Stimulated activated CD4-positive, alpha-beta T cell treated with anti-CD3 and anti-CD28 coated beads, TNF-alpha, amount 100 ng/mL, for 4 hours (primary cell): ENCODE measurements at places on chromosomes 11 and 22.

DNA sequence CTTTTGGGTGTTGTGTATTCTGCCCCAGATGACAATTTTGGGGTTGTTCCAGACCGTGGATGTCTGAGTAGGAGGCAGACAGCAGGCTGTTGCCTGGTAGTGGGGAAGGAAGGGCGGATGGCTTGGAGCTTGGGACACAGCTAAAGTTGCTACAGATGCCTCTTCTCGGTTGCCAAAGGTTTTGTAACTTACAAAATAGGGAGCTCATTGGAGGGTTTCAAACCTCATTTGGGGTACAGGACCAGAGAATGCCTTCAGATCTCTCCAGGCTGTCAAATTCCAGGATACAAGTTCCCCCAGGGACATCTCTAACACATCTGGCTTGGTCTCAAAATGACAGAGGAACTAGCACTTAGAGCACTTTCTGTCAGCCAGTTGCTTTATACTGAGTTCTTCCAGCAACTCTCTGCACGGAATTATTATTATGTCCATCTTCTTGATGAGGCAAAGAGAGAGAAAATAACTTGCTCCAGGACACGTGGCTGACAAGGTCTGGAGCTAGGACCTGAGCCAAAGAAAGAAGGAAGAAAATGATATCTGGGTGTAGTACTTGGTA lies 56.0 kb downstream of the SLC1A2 start:
- DNase-seq = no peak

DNA sequence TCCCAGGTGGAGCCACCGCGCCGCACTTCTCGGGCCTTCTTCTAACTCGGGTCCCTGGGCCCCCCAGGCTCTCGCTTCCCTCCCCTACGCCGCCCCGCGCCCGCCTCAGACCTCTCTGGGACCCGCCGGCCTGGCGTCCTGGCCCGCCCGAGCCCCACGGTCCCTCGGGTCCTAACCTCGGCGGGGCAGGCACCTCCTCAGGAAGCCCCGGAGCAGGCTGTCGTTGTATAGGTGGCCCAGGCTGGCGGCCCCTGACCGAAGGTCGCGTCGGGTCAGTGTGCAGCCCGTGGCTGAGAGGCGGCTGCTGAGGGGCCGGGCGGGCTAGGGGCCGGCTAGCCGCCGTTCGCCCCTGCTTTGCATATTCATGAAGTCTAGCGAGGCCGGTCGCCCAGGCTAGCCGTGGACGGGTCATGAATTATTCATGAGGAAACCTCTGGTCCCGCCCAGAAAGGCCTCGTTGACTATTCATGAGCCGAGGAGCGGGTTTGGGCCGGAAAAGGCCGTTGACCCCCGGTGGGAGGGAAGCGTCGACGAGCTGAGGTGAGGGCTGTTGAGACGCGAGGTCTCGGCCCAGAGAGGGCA lies at the start of gene HORMAD2:
HORMAD2 (plus strand) TSS at position 513 of the 582 bp plus-strand sequence. CDS start 13,489 bp downstream, outside the sequence.
- no peak for DNase-seq

GRCh38 chr11:85316967-85317366 lies 310.2 kb downstream of the DLG2 start:
- DNase-seq = no peak

DNA sequence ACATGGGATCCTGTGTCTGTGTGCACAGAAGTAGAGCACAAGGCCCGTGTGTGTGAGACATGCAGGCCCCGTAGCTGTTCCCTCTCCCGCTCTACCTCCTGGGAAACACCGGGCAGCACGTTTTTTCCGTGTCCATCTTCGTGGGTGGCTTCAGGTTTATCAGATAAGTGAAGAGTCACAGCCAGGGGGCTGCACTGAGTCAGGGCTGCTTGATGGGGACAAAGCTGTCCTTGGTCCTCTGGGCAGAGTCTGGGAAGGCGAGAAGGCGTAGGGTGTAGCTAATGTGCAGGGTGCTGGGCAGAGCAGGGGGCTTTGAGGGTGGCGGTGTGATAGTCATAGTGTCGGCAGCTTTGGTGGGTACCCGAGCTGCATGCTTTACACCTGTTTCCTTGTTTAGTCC lies 23.7 kb downstream of the INCENP start:
- DNase-seq = no peak

- DNase-seq = no peak
Observed at GRCh38 chr22:31130873-31131272, 8.1 kb downstream of the INPP5J start.

GRCh38 chr11:64316672-64317324 lies 561 bp downstream of the TRMT112 start:
- no peak for DNase-seq

- no peak for DNase-seq
Observed at GRCh38 chr22:35892192-35892591, 136.4 kb downstream of the RBFOX2 start.

- no peak for DNase-seq
Observed at GRCh38 chr22:46104881-46105493, 45.3 kb upstream of the PPARA start.

- no peak for DNase-seq
Observed at GRCh38 chr11:1345737-1346513, 36.5 kb upstream of the TOLLIP start.

DNA sequence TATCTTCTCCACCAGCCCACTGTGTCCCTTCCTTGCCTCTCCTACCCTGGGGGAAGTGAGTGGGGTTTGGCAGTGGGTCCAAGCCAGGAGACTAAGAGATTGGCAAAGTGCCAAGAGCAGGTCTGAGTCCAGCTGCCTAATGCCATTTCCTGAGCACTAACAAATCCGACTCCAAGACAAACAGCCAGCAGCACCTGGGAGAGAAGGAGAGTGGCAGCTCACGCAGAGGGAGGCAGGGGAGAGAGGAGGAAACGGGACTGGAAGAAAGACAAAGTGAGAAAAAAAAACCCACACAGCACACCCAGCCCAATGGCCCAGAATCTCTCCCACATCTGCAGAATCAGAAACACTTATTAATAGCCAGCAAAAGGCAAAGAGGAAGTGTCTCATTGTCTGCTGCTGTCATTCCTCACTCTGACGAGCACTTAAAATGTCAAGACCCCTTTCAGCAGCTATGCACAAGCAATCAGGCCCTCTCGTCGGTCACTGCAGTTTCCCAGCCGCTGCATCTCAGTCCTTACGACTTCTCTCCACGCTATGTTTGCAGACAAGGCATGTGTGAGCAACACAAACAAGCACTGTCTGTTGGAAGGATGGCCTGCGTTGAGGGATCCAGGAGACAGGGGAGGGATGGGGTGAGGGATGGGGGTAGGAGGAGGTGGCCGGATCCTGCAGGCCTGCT lies 558.4 kb upstream of the CADM1 start:
- DNase-seq = no peak

GRCh38 chr22:19629720-19630419 lies 84.4 kb upstream of the SEPTIN5 start:
- peak; percentile 69 for DNase-seq

- no peak for DNase-seq
Observed at GRCh38 chr11:103586756-103587155, 449.7 kb upstream of the DDI1 start.

GRCh38 chr22:36027935-36028645 lies 534 bp downstream of the RBFOX2 start:
- no peak for DNase-seq

GRCh38 chr11:65524741-65525545 lies at the start of gene SCYL1:
Gene SCYL1, plus strand, starts transcription at chr11:65525083. Its CDS starts 71 bp downstream, at chr11:65525154.
- DNase-seq = peak; percentile 77

DNA sequence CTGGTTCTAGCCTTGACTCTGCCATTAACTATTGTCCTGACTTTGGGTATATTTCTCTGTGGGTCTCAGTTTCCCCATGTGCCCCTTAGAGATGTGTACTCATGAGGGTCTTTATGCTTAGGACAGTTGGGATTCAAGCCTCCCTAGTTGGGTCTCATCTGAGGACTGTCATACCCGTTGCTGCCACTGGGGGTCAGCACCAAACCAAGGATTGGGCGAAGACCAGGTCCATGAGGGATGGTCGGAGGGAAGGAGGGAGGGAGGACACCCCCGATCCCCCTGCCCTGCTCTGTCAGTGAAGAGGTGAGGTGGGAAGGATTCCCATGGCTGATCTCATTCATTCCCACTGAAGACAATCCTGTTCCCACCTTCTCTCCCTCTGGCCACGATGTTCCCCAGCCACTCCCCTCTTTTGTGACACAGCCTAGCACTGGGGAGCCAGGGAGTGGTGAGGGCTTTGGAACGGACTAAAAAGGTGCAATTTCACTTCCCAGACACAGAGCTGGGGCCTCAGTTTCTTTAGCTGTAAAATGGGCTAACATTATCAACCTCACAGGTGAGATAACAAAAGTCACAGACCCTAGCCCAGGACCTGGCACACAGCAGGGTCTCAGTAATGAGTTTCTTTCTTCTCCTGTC lies 12.4 kb upstream of the KLHL35 start:
- DNase-seq = peak; percentile 52

DNA sequence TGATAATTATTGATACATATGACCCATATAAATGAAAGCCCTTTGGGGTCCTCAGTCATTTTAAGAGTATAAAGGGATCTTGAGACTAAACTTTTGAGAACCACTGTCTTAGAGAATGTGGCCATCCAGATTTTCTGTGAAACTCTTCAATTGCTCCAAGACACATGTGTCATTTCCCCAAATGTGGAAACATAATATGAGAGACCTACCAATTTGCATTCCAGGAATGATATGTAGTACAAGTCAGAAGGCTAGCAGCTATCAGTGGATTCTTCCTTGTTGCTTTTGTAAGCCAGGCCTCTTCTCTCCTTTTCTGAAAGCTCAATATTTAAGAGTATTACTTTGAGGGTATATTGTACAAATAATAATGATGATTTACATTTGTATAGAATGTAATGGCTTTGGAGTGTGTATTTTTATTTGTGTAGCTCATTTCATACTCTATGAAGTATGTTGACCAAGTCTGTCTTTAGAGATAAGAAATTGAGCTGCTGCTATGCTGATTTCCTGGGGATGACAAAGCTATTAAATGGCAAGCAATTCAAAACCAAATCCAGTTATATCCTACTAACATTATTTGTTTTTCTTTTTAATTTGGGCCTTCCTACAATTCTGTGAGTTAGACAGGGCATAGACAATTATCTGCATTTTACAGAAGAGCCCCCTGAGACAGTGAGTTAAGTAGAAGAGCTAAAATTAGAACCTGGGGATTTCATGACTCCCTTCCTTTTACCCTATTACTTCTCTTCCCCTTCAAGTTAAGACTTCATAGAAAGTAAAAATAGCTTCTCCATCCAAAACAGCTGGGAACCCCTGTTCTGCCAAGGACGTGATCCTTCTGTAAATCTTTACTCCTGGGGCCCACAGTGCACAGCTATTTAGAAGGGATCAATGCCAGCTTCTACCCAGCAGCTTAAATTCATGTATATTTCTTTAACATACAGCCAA lies 131.9 kb downstream of the WNT11 start:
- no peak for DNase-seq

DNA sequence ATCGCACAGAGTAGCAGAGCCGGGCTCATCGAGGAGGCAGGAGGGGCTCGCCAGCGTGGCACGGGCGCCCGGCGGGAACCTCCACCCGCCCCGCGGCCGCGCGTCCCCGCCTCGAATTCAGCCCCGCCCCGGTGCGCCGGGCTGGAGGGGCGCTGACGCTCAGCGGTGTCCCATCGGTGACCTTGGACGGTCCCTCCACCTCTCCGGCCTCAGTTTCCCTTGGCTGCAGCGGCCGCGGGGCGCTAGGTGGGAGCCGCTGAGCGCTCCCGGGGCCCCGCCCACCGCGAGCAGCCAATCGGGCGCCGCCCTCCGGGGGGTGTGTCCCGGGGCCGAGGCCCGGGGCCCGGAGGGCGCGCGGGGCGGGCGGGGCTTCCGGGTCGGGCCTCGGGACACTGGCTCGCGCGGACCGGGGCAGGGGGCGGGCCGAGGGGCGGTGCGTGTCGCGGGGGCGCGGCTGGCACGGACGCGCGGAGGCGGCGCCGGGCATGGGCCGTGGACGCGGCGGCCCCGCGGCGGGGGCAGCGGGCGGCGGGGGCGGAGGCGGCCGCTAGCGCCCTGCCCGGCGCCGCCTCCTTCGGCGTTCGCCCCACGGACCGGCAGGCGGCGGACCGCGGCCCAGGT lies at the start of gene PPARA:
PPARA (plus strand) TSS at position 493 of the 621 bp plus-strand sequence. CDS start 47,858 bp downstream, outside the sequence.
- DNase-seq = peak; percentile 61

- no peak for DNase-seq
Observed at GRCh38 chr22:47064416-47064815, 302.0 kb downstream of the TBC1D22A start.

DNA sequence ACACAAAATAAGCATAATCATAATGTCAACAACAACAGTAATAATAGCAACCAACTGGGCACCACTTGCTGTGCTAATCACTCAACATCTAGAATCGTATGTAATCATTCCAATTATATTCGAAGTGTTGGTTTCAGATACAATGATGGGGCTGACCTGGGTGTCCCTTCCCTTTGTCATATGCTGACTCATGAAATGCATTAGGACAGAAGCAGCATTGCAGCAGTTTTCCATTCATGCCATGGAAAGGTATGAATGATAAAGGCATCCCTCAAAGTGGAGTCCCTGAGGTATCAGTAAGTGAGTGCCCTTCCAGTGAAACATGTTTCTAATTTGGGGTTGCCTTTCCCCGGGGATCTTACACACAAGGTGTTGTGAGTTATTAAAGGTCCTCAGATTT lies 46.3 kb upstream of the ANO3 start:
- DNase-seq = no peak

GRCh38 chr11:46383974-46384701 lies 2.7 kb downstream of the MDK start:
- DNase-seq = no peak

DNA sequence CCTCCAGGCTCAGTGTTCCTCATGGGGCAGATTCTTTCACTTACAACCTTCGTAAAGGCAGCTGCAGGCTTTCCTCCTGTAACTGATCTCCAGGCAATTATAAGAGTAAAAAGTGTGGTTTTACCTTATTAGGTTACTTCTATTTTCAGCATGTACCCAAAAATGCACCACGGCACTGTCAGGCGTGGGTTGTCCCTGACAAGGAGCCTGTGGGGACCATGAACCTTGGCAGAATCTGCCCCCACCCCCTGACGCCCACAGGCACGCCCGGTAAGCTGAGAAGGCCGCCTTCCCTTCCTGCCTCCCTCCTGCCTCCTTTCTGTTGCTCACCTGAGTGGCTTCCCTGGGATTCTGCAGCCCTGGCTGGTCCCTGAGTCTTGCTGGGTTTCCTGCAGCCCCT lies 1383.3 kb downstream of the TBC1D22A start:
- no peak for DNase-seq

DNA sequence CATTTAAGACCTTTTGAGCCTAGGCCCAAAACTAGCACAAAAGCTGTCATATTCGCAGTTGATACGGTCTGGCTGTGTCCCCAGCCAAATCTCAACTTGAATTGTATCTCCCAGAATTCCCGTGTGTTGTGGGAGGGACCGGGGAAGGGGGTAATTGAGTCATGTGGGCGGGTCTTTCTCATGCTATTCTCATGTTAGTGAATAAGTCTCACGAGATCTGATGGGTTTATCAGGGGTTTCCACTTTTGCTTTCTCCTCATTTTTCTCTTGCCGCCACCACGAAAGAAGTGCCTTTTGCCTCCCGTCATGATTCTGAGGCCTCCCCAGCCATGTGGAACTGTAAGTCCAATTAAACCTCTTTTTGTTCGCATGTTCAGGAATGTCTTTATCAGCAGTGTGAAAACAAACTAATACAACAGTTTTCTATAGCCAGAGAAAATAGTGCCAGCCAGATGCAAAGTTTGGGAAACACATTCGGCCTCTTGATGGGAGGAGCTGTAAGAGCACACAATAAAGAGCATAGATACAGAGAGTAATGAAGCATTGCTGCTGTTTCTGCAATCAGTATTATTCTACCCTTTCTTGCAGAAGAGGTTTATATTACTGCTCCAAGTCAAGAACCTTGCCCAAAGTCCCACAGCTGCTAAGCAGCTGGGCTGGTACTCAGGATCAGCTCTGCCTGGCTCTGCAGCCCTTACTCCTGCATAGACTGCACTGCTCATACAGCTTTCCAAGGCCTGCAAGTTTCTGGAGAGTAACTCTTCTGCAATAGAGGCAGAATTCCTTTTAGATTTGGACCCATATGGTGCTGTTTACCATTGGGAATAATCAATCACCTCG lies 2.0 kb upstream of the ZNF195 start:
- no peak for DNase-seq

GRCh38 chr11:110529043-110529442 lies 99.3 kb downstream of the FDX1 start:
- DNase-seq = no peak
